ENCODE measurements at places on chromosomes 16 and 17.

GRCh38 chr17:79699386-79700036 lies 31.2 kb upstream of the ENPP7 start:
- no peak for DNase-seq

GRCh38 chr17:43702637-43703036 lies 40.9 kb upstream of the MEOX1 start:
- DNase-seq = no peak

DNA sequence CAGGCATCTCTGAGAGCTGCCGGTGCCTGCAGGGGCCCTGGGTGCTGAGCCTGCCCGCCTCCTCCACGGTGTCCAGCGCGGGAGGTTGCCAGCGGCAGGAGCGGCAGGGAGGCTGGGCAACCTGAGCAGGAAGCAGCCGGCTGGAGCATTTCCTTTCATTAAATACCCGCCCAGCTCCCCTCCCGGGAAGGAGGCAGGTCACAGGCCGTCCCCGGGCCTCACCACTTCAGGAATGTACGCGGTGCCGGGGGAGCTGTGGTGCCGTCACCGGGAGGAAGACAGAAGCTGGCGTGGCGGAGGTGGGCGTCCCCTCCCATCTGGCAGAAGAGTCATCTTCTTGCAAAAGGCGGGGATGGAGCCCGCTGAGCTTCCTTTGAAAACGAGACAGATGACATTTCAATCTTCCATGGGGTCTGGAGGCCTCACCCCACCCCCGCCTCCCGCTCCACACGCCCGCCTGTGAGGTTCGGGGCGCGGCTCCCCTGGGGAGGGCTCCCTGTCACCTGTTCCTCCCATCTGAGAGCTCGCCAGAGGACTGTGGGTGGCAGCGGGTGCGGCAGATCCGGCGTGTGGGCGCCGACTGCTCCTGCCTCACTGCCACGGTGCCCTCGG lies 16.0 kb downstream of the SOX8 start:
- DNase-seq = no peak

- DNase-seq = no peak
These were observed 14.7 kb downstream of the CIAPIN1 start for GRCh38 chr16:57432505-57432904.

GRCh38 chr16:15491411-15491810 lies 57.0 kb downstream of the BMERB1 start:
- DNase-seq = no peak

- DNase-seq = peak; percentile 34
These were observed 20.0 kb upstream of the HERPUD1 start for GRCh38 chr16:56911771-56912571.

GRCh38 chr17:395974-396373 lies 43.4 kb upstream of the RPH3AL start:
- no peak for DNase-seq

- no peak for DNase-seq
These were observed 4.0 kb downstream of the PRSS54 start for GRCh38 chr16:58290861-58291260.

GRCh38 chr16:85662482-85662812 lies 26.3 kb downstream of the GINS2 start:
- no peak for DNase-seq

DNA sequence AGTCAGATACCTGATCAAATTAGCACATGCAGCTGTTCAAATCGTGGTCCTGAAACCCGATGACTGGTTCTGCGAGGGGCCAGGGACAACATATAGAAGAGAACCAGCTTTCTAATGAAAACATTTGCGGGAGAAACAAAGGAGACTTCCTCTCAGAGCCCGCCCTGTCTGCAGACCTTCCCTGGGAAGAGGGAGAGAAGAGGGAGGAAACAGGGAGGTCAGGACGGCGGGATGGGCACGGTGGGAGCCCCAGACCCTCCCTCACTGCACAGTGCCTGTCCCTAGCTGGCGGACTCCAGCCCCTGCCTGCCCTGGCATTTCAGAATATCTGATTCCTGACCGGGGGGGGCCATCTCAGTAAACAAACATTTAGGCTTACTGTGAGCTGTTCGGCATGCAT lies 317.3 kb downstream of the FOXL1 start:
- DNase-seq = no peak

DNA sequence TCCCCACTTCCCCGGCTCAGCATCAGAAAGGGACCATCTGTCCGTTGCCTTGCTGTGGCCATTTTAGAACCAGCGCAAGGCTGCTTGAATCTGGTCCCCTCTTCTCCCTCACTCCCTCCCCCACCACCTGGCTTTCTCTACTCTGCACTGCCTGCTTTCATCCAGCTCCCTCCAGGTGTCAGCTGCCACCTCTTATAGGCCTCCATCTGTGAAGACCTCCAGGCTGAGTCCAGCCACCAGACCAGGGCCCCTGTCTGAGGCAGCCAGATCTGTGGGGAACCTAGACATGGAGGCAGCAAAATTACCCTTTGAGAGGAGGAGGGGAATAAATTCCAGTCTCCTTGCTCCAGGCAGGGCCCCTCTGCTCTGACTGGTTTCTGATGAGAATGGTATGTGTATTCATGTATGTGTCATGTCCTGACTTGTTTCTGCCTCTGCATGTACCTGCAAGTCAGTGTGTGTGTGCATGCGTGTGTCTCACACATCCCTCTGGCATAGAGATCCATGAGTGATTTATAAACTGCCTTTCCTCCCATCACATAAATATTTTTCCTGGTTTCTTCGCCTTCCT lies 21.1 kb downstream of the MINK1 start:
- no peak for DNase-seq

GRCh38 chr16:27922433-27922832 lies 141.1 kb downstream of the GSG1L start:
- no peak for DNase-seq

GRCh38 chr17:21283482-21284318 lies 811 bp upstream of the MAP2K3 start:
- DNase-seq = no peak

- DNase-seq = no peak
These were observed 61.6 kb upstream of the WSB1 start for GRCh38 chr17:27232328-27232727.

DNA sequence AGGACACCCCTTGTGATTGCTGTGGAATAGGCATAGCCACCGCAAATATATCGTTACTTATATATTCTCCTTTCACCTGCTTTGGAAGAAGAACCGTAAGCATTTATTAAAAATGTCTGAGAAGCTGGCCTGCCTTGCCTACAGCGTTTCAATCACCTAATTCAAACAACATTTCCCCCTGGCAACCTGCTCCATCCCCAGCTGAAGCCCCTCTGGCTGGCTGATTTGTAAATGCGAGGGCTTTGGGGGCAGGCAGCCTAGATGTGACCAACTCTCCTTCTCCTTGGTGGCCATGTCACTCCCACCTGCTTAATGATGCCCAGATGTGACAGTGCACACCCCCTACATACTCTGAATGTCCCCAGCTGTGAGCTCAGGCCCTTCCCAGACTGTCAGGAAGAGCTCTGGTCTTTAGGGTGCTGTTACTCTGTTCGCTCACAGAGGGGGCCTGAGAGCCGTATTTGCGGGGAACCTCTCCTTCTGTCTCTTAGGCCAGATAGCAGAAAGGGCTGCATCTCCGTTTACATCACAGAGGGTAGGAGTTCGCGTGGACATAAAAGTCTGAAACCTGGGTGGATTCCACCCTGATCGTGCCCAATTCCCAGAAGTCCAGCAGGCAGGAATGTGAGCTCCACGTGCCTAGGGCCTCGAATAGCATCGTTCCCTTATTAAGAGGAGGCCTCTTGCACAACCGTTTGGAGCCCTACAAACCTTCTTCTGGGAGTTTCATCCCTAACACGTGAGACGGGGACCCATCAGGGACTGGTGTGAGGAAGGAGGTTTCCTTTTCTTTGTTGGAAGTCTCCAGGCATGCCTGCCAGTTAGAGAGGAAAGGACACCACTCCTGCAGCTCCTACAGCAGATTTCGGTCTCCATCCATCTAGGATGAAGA lies 2.4 kb upstream of the SDK2 start:
- no peak for DNase-seq

DNA sequence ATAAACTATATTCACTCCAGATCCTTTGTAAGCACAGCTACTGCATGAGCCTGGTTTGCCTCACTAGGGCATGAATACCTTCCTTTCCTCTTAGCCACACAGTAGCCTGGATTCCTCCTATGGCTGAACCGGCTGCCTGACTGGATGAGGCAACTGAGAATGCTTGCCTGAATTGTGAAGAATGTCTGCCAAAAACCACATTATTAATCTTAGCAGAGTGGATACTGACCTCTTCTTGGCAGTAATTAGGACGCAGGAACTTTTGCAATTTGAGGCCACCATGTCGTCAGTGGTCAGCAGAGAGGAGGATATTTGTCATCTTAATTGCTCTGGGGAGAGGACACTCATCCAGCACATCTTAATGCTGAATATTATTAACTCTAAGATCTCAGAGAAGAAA lies 651.8 kb upstream of the GOT2 start:
- no peak for DNase-seq

- no peak for DNase-seq
These were observed 566.4 kb upstream of the CDH11 start for GRCh38 chr16:65688301-65688700.

GRCh38 chr16:60151987-60152386 lies 1417.9 kb upstream of the GOT2 start:
- no peak for DNase-seq

DNA sequence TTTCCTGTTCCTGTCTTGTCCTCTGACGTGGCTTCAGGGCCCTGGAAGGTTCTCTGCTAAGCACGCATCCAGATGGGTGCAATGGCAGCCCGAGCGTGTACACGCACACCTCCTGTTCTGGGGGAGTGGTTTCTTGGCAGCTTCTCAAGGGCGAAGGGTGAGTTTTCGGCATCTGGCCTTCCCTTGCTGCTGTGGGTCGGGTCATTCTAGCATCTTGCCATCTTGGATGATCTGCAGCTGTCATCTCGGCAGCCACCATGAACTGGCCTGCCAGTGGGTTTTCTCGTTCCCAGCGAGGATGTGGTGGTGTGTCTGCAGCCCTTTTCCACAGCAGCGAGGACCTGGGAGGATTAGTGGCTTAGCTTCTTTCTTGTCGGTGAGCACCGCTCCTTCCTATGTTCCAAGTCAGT lies 10.6 kb downstream of the MSI2 start:
- no peak for DNase-seq

GRCh38 chr16:19968891-19969683 lies 84.4 kb upstream of the GPRC5B start:
- DNase-seq = no peak

- DNase-seq = no peak
These were observed 11.1 kb downstream of the FLCN start for GRCh38 chr17:17225901-17226300.

- no peak for DNase-seq
These were observed 250.5 kb upstream of the C16orf82 start for GRCh38 chr16:26816266-26816665.

DNA sequence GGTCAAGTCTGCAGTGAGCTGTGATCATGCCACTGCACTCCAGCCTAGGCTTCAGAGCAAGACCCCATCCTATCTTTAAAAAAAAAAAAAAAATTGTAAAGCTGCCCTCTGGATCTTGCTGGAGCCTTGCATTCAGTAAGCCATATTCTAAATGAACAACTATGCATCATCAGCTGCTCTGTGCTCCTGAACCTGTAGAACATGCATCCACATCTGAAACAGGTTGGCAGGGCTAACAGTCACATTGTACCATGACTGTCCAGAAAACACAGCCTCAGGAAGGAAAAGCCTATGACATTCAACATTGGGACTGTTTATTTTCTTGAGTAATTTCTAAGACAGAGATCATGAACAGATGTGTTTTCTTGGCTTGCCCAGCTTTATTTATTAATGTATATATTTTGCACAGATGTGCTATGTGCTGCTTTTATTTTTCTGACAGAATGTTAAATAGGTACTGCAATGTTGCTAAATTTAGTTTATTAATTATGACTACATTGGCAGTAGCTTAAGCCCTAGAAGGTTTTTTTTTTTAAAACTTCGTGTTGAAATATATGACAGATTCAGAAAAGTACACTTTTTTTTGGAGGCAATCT lies 19.8 kb downstream of the ACSF2 start:
- no peak for DNase-seq

DNA sequence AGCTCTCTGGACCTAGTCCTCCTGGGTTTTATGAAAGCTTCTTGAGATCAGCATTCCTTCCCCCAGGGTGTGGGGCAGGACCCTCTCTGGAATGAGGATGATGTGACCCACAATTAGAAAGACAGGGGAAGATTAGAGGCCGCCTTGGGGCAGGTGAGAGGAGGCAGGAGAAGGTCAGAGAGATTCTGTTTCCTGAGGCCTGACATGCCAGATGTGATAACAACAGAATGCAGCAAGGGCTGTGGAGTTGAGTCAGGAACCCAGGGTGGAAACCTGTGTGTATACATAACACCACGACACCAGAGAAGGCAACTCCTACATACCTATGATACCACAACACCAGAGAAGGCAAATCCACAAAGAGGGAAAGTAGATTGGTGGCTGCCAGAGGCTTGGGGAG lies 5.4 kb upstream of the SLC5A10 start:
- no peak for DNase-seq

DNA sequence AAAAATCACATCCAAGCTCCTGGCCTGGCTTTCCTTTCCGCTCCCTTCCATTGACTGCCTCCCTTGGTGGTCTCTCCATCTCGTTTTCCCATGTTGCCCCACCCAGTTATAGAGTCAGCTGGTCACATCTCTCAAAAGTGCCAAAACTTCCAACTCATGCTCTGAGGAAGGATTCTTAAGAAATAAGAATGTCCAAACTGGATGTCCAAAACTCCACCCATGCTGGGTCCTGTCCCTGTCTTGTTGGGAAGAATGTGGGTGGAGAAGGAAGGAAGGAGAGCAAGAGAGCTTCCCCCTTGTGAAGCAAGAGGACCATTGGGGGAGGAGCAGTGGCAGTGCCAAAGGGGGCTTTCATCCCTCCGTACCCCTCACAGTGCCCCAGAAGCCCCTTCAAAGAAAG lies 44.6 kb upstream of the MAP3K14 start:
- no peak for DNase-seq

DNA sequence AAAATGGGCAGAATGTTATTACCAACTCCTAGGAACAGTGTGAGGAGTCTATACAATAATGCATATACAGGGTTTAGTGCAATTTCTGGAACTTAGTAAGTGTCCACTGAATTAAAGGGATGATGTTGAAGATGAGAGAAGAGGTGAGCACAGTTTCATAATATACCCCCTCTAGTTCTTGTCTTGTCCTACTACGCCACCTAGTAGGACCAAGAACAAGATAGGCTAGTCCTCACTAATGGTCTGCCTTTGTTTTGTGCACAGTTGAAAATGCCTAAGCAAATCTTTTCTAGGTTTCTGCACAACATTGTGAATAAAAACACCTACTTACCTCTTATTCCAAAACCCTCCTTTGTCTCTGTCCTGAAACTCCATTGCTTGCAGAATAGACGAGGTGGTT lies 670.2 kb downstream of the CDH8 start:
- DNase-seq = no peak

GRCh38 chr17:62681061-62681938 lies 53.8 kb downstream of the MRC2 start:
- no peak for DNase-seq
